ENCODE measurements at places on chromosomes 2 and 18.
A peak's percentile ranks its signal among the peaks of the same experiment; 100 is the strongest.

- no peak for DNase-seq
Observed at GRCh38 chr2:53668624-53669026, 99.0 kb upstream of the CHAC2 start.

DNA sequence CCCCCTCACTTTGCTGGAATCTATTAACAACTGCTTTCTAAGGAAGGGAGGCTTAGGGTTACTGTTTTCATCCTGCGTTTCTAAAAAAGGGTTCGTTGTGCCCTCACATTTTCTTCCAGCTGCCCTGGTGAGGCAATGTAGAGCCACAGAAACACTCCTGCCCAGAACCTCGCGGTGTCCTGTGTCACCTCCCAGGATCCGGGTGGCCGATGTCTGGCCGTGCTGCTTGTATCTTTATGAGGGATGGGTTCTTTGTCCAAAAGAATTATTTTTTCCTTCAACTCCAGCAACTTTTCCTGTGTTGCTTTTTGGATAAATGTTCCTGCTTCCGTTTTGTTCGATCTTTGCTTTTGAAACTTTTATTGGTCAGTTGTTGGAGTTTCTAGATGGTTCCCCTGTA, 291.8 kb upstream of the HS6ST1 start:
- DNase-seq, result no peak

DNA sequence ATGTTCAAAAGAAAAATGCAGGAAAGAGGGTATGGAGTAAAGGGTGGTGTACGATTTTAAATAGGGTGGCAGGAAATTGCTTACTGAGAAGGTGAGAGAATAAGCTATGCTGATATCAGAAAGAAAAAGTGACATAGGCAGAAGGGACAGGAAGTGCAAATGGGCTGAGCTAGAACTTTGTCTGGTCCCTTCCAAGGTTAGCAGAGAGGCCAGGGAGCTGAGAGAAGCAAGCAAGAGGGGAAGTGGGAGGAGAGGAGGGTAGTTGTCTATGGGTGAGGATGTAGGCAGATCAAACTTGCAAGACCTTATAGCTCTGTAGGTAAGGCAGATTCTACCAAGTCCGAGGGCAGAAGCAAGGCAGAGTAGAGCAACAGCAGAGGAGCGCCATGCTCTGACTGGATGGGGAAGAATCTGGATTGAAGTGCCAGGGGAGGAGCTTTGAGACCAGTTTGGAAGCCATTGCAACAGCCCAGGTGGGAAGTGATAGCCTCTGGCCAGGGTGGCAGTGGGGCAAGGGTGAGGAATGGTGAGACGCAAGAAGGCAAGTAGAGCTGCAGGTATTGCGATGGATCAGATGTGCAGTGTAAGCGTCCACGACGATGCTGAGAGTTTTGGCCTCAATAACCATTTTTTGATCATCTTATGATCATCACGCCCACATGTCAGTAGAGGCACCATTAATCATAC, 134.4 kb upstream of the APCDD1 start:
- DNase-seq, result no peak

DNA sequence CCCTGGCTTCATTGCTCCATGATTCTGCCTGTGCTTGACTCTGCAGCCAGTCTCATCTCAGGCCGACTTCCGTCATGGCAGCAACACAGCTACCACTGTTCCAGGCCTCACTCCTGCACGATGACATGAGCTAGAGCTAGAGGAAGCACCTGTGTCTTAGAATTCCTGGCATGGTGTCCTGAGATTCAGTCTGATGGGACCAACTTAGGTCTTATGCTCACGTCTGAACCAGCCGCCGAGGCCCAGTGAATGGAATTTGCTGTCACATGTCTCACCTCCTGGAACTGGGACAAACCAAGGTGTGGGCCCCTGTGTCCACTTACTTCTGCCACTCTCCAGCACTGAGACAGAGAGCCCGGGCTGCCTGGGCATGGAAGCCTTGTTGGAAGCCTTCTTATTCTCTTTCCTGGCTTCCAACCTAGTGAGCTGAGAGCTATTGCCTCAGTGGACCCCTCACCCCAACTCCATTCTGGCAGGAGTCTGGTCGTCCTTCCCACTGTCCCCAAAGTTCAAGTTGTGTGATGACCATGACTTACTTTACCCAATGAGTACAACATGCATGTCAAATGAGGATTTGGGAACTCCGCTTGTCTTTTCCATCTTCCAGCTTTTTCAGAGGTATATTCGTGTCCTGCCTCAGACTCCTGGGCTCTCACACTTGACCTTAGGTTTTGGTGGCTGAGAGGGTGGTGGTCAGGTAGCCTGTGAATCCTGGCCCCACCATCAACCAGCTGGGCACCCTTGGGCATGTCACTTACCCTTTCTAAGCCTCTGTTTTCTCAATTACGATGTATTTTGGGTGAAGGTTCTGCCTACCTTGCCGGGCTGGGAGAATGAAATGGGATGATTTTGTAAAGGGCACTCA, 39.1 kb upstream of the HS6ST1 start:
- DNase-seq, result peak; percentile 35

- DNase-seq, result no peak
Observed at GRCh38 chr2:138676619-138677021, 103.6 kb downstream of the NXPH2 start.

- no peak for DNase-seq
Observed at GRCh38 chr2:14454202-14454601, 178.3 kb upstream of the LRATD1 start.

- no peak for DNase-seq
Observed at GRCh38 chr18:6648581-6648980, 80.9 kb upstream of the ARHGAP28 start.

- no peak for DNase-seq
Observed at GRCh38 chr18:57744211-57744694, 58.9 kb downstream of the ATP8B1 start.
